ENCODE measurements at places on chromosomes 1 and 21. TPM values are rescaled to one million over a fixed set of nuclear protein-coding genes. Genes with fewer than 3 reads are reported as not detected.

Gene OTUD3
- total RNA-seq, result 12.6 TPM

DNA sequence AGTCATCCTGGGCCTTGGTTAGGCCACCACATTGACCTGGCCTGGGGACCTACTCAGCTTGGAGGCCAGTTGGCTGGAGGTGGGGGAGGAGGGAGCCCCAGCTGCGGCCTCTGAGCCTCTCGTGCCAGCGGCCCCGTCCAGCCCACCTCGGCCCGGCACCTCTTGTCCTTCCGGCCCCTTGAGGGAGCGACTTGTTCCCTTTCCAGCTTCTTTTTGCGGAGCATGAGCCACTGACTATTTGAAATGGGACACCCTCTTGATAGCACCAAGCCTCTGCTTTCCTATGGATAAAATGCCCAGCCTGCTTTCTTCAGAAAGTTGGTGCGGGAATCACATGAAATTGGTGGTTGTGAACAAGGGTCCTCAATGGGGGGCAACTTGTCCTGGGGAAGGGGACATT is 24.7 kb upstream of the ARHGEF10L start:
- DNase-seq, result no peak

GRCh38 chr1:198087831-198088230 is 69.0 kb upstream of the NEK7 start:
- no peak for DNase-seq

Gene PLD5
- 2.2 TPM for total RNA-seq

GRCh38 chr1:168178227-168178637 is 530 bp upstream of the TIPRL start:
- no peak for DNase-seq

DNA sequence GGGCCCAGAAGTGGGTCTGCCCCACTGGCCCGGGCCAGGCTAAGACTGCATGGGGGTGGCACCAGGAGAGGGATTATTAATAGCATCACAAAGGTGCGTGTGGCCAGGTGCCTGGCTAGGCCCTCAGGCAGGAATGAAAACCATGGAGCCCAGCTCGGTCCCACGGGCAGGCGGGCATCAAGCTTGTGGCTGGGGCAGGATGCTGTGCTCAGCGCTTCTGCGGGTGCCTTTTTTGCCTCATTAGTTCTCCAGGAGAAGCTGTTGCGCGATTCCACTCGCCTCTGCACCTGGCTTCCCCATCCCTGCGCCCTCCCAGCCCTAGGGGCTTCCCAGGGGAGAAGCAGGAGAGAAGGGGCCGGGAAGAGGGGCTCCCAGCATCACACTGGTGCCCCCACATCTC is 39.3 kb downstream of the CITED4 start:
- DNase-seq, result no peak

GRCh38 chr1:82446236-82446635 is 645.5 kb downstream of the ADGRL2 start:
- DNase-seq, result no peak

Gene CHIA
- not detected for total RNA-seq

GRCh38 chr1:221742555-221743415 is 896 bp upstream of the DUSP10 start:
- peak; percentile 84 for DNase-seq

Gene RPTN
- total RNA-seq, result not detected

Gene AGTRAP
- total RNA-seq, result 52.7 TPM

Gene LCE1B
- total RNA-seq, result not detected

- DNase-seq, result no peak
These were observed 171.9 kb upstream of the NR5A2 start for GRCh38 chr1:199855580-199855979.

DNA sequence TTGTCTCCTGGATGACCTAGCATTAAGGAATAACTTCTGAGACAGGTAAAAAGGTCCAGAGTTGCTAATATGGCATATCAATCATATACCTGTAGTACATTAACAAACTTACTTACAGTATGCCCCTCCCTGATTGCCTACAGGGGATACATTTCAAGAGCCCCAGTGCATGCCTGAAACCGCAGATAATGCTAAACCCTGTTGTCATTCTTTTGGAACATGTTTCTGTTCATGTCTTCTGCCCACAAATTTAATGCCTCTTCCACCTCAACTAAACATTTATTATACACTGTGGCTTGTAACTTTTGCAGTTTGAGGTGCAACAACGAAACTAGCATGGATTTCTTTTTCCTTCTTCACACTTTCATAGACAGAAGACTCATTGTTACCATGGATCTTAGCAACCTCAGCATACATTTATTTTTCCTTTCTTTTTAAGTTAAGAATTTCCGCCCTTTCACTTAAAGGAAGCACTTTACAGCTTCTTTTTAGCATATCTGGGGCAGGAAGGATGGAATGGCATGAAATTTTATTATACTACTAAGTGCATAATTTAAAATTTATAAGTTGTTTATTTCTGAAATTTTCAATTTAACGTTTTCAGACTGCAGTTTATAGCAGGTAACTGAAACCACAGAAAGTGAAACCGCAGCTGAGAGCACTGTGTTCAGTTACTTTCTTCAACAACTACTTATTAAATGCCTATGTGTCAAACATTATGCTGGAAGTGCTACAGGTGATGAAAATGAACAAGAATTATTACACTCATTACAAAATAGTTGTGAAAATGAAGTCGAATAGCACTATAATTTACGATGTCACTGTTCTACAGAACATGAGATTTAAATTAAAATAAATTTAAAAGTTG is 25.3 kb downstream of the F13B start:
- DNase-seq, result no peak

- no peak for DNase-seq
These were observed 42.9 kb upstream of the DNAJC6 start for GRCh38 chr1:65266476-65266875.

GRCh38 chr1:170670802-170671628 is 7.1 kb downstream of the PRRX1 start:
- peak; percentile 36 for DNase-seq

All from adrenal gland (tissue), 19 donors.